H1 (cell line): ENCODE measurements at places on chromosomes 2 and 18. TPM values are rescaled to one million over a fixed set of nuclear protein-coding genes. Genes with fewer than 3 reads are reported as not detected.

Gene LYG1
- total RNA-seq: 0.86 TPM in 1 of 2 replicates, not detected in the other

Gene HOXD8
- not detected in 2 replicates for total RNA-seq

Gene NLRC4
- total RNA-seq: not detected in 2 replicates

GRCh38 chr2:86011449-86011941 is 94.2 kb downstream of the POLR1A start:
- H3K4me3 ChIP-seq: no peak overlapping the region
- H3K36me3 ChIP-seq: no peaks in the 10 kb centered on the region
- no peaks in the 10 kb centered on the region for H3K27me3 ChIP-seq
- no peaks in the 10 kb centered on the region for H3K4me1 ChIP-seq
- no peak for DNase-seq

GRCh38 chr2:15940661-15941480 is 521 bp downstream of the MYCN start:
- peak overlapping the region; percentile 97 for H3K4me3 ChIP-seq
- H3K27ac ChIP-seq: peak overlapping the region; percentile 37; the same call in 1 of the 2 replicates
- H3K4me1 ChIP-seq: peaks cover 28% of the 10 kb centered on the region
- DNase-seq: no peak
- H3K36me3 ChIP-seq: peaks cover 6% of the 10 kb centered on the region

DNA sequence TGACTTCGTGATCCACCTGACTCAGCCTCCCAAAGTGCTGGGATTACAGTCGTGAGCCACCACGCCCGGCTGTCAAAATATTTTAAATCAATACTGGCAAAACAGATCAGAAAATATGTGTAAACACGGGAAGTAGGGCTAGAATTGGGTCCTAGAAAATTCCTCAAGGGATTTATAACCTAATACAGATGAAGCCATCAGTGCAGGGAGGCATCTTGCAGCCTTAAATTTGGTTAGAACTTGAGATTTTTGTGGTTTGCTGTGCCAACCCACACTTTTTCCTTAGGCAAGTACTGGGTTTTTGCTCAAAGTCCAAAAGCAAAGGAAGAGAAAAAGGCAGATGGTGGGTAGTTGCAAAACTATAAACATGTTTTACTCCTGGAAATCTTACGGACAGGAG is 33.7 kb upstream of the NFE2L2 start:
- H3K27ac ChIP-seq: no peak overlapping the region
- H3K27me3 ChIP-seq: no peaks in the 10 kb centered on the region
- DNase-seq: no peak

DNA sequence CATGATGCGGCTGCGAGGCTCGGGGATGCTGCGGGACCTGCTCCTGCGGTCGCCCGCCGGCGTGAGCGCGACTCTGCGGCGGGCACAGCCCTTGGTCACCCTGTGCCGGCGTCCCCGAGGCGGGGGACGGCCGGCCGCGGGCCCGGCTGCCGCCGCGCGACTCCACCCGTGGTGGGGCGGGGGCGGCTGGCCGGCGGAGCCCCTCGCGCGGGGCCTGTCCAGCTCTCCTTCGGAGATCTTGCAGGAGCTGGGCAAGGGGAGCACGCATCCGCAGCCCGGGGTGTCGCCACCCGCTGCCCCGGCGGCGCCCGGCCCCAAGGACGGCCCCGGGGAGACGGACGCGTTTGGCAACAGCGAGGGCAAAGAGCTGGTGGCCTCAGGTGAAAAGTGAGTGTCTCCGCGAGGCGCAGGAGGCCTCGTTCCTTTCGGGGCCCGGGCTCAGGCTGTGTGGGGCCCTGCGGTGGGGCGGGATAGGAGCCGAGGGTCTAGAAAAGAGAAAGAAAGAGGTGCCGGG is 520 bp downstream of the GLS start:
- H3K27me3 ChIP-seq: no peaks in the 10 kb centered on the region
- H3K36me3 ChIP-seq: no peaks in the 10 kb centered on the region
- no peak overlapping the region for H3K27ac ChIP-seq
- H3K4me3 ChIP-seq: peak overlapping the region; percentile 78
- H3K4me1 ChIP-seq: peaks cover 4% of the 10 kb centered on the region; the same call in 1 of the 2 replicates

DNA sequence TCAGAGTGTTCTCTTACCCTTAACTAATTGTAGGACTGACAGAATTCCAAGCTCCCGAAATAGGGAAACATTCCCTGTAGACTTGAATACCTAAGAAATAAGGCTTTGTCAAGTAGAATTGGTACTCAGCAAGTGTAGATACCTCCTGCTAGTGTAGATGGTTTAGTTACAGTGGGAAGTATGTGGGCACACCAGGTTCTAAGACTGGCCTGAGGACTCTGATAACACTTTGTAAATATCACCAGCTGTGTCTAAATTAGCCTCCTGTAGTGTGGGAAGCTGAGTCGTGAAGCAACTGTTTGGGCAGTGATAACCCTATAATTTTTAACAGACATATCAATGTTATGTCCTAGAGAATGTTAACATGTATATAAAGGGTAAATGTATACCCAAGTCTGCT is 304.5 kb downstream of the SLC8A1 start:
- DNase-seq: no peak
- no peaks in the 10 kb centered on the region for H3K36me3 ChIP-seq
- H3K4me3 ChIP-seq: no peak overlapping the region
- no peaks in the 10 kb centered on the region for H3K27me3 ChIP-seq

- H3K27me3 ChIP-seq: no peaks in the 10 kb centered on the region
- H3K27ac ChIP-seq: no peak overlapping the region
- peaks cover 2% of the 10 kb centered on the region; the same call in 1 of the 2 replicates for H3K36me3 ChIP-seq
- no peak for DNase-seq
Measured at GRCh38 chr2:71120195-71120594, 9.8 kb downstream of the MCEE start.

DNA sequence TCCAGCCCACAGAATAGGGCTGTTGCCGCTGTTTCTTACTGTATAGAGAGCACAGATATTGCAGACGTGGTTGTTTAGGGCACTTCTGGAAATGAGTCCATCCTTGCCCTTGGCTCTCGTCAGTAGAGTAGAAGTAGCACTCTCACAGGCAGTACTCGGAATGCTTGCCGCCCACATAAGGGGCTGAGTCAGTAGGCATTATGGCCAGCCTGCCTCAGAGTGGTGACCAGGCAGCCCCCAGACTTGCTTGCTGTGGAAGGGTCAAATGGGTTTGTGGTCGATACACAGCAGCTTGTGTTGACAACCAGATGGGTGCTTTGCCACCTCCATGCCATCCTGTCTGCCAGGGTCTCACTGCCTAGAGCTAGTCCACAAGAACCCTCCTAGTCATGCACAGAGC is 38.7 kb downstream of the PLEKHB2 start:
- no peaks in the 10 kb centered on the region for H3K27me3 ChIP-seq
- H3K27ac ChIP-seq: no peak overlapping the region
- H3K4me1 ChIP-seq: no peaks in the 10 kb centered on the region
- DNase-seq: no peak

DNA sequence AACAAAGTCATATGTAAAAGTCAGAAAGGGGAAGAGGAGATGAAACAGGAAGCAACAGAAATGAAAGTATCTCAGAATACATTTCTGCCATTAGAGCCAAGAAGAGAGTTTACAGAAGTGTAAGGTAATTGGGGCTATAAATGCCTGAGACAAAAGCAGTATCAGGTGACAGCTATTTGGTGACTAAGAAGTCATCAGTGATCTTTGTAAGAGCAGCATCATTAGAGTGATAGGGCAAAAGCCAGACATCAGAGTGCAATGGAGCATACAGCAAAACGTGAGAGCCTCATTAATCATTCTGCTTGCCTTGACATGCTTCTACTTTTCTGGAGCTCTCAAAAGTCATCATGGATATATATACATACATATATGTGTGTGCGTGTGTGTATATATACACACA is 804.7 kb upstream of the PIK3C3 start:
- H3K27ac ChIP-seq: no peak overlapping the region
- H3K4me3 ChIP-seq: no peak overlapping the region
- no peaks in the 10 kb centered on the region for H3K27me3 ChIP-seq

DNA sequence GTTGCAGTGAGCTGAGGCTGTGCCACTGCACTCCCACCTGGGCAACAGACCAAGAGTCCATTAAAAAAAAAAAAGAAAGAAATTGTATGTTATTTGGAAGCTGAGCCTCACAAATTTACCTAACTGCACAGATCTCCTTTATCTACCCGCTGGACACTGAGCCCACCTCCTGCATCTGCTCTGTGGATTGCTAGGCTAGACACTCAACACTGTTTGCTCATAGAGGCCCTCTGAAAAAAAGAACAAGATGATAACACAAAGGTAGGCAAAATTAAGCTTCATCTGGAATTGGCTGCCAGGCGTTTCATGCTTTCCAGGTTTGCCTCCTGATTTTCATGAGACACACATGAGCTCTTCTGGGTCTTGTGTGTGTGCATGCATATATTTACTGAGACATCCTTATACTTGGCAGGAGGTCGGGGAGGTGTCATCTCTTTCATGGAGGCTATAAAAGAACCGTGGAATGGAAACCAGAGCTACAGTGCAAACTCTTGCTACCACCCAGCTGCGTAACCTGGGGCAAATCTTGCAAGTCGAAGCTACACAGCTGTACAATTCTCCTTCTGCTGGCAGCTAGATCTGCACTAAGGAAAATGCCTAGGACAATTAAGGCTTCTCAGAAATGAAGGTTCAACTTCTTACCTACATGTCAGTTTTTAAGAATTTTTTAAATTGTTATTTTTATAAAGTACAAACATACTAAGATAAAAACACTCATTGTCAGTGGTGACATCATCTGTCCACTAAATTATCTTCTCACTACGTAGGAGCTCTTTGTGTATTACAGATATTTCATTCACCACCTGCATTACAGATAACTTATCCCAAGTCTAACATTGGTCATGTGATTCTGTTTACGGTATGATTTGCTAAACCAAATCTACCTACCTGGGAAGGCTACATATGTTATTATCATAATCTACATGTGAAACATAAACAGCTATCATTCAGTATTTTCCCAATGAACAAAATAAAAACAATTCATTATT is 63.1 kb downstream of the CABYR start:
- DNase-seq: no peak
- H3K27me3 ChIP-seq: no peaks in the 10 kb centered on the region
- no peak overlapping the region for H3K4me3 ChIP-seq
- H3K27ac ChIP-seq: no peak overlapping the region
- H3K36me3 ChIP-seq: no peaks in the 10 kb centered on the region

DNA sequence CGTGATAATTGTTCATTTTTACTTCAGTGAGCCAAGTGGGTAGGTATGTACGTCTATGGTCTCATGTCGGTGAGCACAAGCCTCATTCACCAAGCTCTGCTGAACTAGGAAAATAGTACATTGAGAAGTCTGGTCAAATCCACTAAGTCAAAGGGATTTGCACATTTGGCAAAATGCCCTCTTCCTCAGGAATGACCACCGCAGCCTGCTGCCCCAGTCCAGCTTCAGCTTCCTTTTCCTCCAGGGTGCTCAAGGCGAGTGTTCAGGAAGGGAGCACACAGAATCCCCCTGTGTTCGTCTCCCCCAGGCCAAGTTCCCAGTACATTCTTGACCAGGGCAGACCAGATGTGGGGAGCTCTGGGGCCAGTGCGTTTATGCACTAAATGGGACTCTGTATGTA is 23.0 kb downstream of the TCF7L1 start:
- H3K4me1 ChIP-seq: peaks cover 15% of the 10 kb centered on the region
- H3K4me3 ChIP-seq: no peak overlapping the region
- no peak overlapping the region for H3K27ac ChIP-seq
- no peak for DNase-seq
- H3K36me3 ChIP-seq: peaks cover 8% of the 10 kb centered on the region

GRCh38 chr2:146982393-146982846 is 862.4 kb upstream of the ACVR2A start:
- peaks cover 3% of the 10 kb centered on the region for H3K4me1 ChIP-seq
- H3K4me3 ChIP-seq: no peak overlapping the region
- H3K36me3 ChIP-seq: no peaks in the 10 kb centered on the region
- H3K27me3 ChIP-seq: no peaks in the 10 kb centered on the region
- H3K27ac ChIP-seq: no peak overlapping the region
- no peak for DNase-seq

DNA sequence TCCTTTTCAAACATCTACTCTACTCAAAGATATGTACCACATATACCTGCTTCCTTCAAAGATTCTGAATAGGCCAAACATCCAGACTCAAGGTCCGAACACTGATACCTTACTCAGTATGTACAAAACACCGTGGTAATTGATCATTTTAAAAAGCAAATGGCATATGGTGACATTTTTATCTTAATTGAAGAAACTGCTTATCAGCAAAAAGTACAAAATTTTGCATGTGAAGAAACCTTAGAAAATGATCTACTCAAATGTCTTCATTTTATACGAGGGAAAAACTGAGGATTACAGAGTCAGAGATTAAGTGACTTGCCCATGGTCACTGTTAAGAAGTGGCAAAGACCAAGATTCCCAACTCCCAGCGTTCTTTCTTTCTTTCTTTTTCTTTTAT is 133.0 kb downstream of the CACNB4 start:
- H3K4me1 ChIP-seq: no peaks in the 10 kb centered on the region
- H3K4me3 ChIP-seq: no peak overlapping the region
- H3K36me3 ChIP-seq: no peaks in the 10 kb centered on the region

DNA sequence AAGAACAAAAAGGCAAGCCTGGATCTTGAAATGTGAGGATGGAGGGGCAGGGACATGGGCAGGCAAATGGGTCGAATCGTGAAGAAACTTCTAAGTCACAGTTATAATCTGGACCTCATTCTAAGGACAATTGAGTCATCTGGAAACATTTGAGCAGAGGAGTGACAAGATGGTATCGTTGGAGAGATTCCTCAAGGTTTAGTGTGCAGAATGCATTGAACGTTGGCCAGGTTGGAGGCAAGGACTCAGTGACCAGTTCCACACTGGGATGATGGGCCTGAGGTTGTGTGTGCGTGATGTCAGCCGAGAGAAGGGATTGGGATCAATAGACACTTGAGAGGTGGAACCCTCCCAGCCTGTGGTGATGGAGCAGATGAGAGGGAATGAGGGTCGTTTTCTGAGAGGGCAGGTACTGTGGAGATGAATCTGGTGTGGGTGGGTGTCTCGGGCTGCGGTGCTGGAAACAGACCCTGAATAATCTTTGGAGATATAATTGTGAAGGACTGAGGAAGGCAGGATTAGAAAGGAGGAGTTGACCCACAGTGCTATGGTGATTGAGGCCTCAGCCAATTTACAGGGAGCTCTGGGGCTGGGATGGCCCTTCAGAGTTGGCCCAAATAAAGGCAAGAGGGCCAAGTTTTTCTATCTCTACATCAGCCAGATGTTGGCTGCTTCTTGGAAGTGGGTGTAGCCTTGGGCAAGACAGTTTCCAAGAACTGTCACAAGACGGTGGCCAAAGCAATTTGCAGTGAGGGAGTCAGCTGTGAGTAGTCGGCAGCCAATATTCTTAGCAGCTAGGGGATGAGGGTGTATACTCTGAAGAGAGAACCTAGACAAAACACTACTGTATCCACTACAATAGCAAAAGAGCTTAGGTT is 5.8 kb upstream of the ZNF532 start:
- no peak for DNase-seq
- no peaks in the 10 kb centered on the region for H3K27me3 ChIP-seq
- H3K4me3 ChIP-seq: no peak overlapping the region
- H3K36me3 ChIP-seq: no peaks in the 10 kb centered on the region
- peaks cover 26% of the 10 kb centered on the region for H3K4me1 ChIP-seq
- 0 out of 2 replicates have a peak overlapping the region, but pooled peaks have one; percentile 18 for H3K27ac ChIP-seq
